Activated CD8-positive, alpha-beta memory T cell treated with anti-CD3 and anti-CD28 coated beads for 1 hour (primary cell): ENCODE measurements at places on chromosomes 12 and 14.

- no peak for DNase-seq
Measured at GRCh38 chr14:79598339-79598738, 613.0 kb downstream of the DIO2 start.

DNA sequence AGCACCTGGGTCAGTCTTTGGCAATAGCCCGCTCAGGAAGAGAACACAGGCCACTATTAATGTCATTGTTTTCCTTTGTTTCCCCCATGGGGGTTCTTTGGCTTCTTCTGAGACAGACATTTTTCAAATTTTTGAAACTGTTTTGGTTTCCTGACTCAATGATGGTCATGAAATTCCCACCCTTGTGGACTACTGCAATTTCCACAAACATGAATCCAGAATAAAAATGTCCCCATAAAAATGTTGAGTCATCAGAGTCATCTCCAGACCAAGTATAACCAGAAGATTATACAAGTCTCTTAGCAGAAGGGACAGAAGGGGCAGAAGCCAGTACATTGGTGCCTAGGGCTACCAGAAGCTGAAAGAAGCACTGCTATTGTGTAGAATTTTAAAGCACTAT, 29.1 kb downstream of the SLCO1A2 start:
- DNase-seq: no peak

DNA sequence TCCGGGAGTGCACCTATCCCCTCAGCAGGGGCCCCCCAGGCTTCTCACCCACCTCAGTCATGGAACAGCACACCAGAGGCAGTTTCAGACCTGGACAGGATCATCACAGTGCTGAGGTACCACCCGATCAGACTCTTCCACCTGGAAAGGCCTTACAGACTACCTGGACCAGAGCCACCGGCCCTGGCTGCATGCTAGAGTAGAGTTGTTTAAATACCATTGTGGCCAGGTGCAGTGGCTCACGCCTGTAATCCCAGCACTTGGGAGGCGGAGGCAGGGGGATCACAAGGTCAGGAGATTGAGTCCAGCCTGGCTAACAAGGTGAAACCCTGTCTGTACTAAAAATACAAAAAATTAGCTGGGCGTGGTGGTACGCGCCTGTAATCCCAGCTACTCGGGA, 61.5 kb downstream of the TSPAN11 start:
- no peak for DNase-seq

DNA sequence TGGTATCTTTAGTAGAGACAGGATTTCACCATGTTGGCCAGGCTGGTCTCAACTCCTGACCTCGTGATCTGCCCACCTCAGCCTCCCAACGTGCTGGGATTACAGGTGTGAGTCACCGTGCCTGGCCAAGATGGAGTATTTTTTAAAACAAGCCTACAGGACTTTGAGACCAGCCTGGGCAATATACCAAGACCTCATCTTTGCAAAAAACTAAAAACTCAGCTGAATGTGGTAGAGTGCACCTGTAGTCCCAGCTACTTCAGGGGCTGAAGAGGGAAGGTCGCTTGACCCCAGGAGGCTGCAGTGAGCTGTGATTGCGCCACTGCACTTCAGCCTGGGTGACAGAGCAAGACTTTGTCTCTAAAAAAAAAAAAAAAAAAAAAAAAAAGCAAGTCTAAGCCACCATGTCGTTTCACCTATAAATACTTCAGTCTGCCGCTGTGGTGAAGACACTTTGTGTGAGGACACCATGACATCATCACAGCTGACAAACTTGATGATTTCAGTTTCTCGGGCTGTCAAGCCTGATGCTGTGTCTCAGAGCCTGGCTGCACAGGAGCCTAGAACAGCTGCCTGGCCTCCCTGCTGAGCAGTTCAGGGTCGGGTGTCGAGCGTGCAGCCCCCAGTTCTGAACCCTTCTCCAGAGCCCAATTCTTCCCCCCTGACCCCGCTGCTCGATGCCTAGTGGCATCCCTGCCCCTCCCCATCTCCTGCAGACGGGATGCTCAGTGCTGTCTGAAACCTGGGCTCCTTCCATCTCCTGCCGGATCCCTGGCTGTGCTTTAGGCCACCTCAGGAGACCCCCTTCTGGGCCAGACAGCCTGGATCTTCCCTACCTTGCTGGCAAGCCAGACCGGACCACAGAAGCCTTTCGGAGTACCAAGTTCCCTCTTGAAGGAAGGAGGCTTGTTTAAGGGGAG, 119.2 kb upstream of the EVL start:
- no peak for DNase-seq

GRCh38 chr12:113368331-113368730, 9.9 kb downstream of the PLBD2 start:
- no peak for DNase-seq

- DNase-seq: no peak
Measured at GRCh38 chr14:77043177-77043983, 14.9 kb upstream of the IRF2BPL start.
